ENCODE measurements at places on chromosomes 2 and 18.

DNA sequence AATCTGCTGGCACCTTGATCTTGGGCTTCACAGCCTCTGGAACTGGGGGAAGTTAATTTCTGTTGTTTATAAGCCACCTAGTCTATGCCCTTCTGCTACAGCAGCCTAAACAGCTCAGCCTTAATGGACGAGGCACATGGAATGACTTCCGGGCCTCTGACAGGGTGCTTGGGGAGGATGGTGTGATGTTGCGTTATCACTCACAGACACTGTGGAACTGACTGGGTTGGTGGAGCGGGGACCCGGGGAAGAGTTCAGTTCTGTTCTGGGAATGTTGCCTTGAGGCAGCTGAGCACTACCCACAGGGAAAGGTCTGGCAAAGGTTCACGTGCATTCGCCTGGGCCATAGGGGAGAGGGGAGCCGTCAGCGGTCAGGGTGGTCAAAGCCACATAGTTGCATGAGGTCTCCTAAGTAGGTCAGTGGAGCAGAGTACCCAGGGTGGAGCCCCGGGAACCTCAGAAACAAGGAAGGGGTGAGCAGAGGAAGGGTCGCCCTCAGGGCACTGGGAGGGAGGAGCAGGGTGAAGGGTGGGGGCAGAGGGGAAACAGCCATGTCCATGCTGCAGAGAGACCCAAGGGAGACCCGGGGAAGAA is 36.2 kb downstream of the LRRFIP1 start:
- no peak for DNase-seq

DNA sequence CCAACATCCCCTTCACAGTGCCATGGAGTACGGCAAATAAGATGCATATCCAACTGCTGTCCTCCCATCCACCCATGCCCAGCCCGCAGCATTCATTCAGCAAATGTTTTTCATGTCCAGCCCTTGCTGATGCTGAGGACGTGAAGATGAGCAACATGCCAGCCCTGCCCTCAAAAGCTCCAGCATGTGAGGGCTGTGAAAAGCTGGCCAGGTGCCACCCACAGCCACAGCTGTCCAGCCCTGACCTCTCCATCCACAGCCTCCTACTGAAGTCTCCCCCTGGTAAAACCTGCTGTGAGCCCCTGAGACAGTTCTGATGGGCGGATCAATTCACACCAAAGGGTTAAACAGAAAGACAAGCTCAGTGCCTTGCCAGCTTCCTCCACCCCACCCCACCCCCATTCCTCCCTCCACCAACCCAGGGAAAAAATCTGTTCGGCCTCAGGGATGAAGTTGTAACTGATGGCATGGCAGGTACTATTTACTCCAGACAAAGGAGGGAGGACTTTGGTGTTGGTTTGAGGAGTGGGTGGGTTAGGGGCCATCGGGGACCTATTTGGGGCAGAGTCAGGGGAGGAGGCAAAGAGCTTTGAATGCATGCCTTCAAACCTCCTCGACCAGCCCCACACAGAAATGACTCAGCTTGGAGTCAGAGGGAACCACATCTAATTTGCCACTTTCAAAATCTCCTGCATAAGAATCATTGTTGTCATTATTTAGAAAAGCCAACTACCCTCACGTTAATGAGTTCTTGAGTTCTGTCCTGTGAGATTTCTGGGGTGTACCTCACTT is 4.3 kb downstream of the ZBTB7C start:
- peak; percentile 65 for DNase-seq

GRCh38 chr2:219483451-219484342 is 15.0 kb upstream of the GMPPA start:
- DNase-seq: no peak

- no peak for DNase-seq
Measured at GRCh38 chr2:119592436-119592835, 48.2 kb downstream of the CFAP221 start.

DNA sequence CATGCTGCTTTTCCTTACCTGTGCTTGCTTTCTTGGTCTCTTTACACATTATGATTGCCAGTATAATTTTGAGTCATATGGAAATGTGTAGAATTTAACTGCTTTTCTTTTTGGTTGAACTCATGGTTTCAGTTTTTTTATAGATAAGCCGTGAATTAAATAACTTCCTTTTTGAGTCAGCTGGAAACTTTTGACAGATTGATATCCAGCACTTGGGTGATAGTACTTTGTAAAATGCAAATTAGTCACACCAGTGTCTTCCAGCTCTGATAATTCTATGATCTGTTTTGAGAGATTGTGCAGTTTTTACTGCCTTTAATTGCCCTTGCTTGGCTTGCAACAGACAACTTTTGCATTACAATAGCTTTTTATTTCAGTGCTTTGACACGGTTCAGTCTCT is 86.4 kb downstream of the NCOA1 start:
- no peak for DNase-seq

GRCh38 chr2:220226076-220226475 is 598.6 kb downstream of the SLC4A3 start:
- DNase-seq: peak; percentile 12

GRCh38 chr2:176094349-176094748 is 1.8 kb downstream of the HOXD13 start:
- DNase-seq: no peak

- DNase-seq: peak; percentile 74
Measured at GRCh38 chr2:153595939-153596338, 117.4 kb upstream of the RPRM start.

DNA sequence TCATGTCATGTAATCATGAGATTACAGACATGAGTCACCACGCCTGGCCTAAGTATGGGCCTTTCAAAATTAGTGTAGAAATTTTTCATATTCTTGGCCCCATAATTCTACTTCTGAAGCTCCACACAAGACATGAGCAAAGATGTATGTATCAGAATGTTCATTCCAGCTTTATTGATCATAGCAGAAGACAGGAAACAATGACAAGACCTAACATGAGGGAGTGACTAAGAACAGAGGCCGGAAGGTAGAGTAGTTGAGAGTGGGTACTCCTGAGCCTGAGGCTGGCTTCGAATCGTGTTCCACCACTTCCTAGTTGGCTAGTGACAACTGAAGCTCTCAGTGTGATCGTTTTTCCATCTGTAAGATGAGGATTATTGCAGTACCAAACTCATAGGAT is 89.3 kb downstream of the ARMC9 start:
- no peak for DNase-seq

DNA sequence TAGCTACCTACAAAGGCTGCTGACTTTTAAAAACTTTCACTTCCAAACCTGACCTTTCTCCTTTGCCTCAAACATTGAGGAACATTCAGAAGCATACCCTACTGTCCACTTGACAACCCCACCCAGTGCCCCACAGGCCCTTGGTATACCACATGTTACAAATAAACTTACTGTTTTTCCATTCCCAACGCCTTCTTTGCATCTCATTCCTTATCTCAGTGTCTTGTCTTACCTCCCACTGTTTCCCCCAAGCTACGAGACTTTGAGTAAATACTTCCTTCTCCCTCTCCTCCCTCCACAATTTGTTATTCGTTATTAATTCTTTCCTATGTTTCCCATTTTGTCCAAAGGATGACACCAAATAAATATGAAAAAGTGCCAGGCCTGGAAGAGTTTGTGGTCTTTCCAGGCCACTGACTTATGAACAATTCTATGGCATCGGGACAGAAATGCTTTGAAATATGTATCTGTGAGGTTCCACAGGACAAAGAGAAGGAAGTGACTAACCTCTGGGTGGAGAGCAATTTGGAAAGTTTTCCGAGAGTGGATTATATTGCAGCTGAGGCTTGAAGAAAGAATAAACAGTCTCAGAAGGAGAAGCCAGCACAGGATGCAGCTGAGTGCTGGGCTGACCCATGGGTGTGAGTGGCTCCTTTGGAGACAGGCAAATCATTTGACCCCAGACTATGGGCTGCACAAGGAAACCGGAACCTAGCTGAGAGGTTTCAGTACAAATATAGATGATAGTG is 409.0 kb downstream of the LPIN1 start:
- DNase-seq: peak; percentile 55

GRCh38 chr2:104658144-104658835 is 195.6 kb upstream of the POU3F3 start:
- DNase-seq: peak; percentile 44

DNA sequence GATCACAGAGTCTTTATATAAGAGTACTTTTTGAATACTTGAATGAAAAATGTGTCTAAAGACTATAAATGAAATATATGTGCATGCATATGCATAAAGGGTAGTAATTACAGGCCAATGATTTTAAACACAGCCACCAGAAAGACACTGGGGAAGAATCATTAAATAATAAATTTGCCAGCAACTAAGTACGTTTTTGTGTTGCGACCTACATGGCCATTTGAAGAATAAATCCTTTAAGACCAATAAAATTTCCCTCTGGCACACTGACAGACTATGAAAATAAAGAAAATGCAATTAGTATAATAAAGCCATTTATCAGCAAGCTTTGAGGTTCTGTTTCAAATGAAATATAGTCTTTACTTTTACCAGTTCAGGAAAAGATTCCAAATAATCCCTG is 1413.3 kb downstream of the LRP1B start:
- no peak for DNase-seq

DNA sequence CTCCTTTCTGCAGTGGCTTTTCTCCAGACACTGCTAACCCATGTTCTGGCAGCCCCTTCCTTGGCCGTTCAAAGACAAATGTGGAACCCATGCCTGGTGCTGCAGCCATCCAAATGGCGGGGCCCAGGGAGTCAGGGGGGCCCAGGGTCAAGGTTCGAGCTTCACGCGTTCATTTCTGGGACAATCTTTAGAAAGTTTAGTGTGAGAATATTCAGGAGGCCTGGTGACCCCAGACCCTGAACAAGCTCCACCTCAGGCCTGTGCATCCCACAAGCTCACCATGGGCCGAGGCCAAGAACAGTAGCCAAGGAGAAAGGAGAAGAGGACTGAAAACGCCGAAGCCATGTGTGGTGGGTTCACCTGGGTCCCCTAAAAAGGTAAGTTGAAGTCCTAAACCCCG is 54.4 kb downstream of the ANKMY1 start:
- DNase-seq: no peak

DNA sequence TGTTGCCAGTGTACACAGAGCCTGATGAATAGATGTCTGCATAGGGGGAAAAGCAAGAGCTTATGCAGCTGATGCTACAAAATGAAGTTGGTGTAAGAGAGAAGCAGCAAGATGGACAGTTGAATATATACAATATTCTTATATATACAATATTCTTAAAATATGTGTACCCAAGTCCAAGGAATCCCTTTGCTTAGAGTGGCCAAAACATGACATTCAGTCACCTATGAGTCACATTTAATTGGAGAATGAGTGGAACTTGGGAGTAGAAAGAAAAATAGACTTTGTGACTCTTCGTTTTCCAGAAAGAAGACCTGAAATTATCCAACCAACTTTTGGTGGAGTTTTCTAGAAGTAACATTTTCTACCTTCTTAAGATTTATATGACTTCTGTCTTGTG is 81.8 kb downstream of the SCN9A start:
- no peak for DNase-seq

GRCh38 chr2:97992836-97993825 is 2.6 kb downstream of the TMEM131 start:
- no peak for DNase-seq

- no peak for DNase-seq
Measured at GRCh38 chr18:27614951-27615844, 430.1 kb upstream of the CHST9 start.

- DNase-seq: no peak
Measured at GRCh38 chr2:222514901-222515300, 90.6 kb downstream of the SGPP2 start.

GRCh38 chr18:34038086-34038485 is 186.6 kb downstream of the NOL4 start:
- DNase-seq: no peak

GRCh38 chr18:75531851-75532459 is 104.5 kb upstream of the SMIM21 start:
- no peak for DNase-seq

GRCh38 chr2:197633109-197633657 is 42.2 kb downstream of the RFTN2 start:
- DNase-seq: no peak

GRCh38 chr2:60422826-60423483 is 130.5 kb downstream of the BCL11A start:
- DNase-seq: no peak

DNA sequence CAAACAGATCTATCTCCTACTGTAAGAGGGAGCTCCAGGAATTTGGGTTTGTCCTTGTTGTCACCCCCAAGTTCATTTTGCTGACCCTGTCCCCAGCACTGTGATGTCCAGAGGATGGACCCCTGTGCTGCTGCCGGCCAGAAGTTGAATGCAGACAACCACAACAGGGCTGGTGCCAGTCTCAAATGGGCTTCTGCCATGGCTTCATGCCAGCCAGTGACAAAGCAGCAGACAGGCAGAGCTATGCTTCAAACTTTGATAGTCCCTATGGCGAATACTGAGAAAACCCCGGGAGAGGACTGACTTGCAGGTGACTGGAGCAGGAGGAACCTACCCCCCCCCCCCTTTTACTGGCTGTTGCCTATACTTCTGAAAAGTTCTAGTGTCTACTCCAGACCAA is 3.2 kb downstream of the SMAD7 start:
- DNase-seq: peak; percentile 69

DNA sequence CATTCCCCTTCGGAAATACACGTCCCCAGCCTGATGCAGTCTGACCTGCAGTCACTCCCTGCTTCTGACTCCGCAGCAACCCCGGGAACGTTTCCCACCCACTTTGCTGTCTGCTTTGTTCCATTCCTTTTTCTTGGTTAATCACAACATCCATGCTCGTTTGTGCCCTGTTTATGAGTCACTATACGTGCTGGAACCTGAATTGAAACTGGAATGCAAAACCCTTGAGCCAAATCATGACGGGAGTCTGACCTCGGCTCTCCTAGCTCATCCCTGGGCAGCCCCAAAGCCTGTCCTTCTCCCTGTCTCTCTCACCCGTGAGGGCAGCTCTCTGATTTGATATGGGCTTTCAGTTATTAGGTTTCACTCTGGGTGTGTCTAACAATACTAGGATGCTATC is 57.1 kb upstream of the RNF152 start:
- DNase-seq: peak; percentile 90

- no peak for DNase-seq
Measured at GRCh38 chr2:198883604-198884003, 574.1 kb downstream of the SATB2 start.

DNA sequence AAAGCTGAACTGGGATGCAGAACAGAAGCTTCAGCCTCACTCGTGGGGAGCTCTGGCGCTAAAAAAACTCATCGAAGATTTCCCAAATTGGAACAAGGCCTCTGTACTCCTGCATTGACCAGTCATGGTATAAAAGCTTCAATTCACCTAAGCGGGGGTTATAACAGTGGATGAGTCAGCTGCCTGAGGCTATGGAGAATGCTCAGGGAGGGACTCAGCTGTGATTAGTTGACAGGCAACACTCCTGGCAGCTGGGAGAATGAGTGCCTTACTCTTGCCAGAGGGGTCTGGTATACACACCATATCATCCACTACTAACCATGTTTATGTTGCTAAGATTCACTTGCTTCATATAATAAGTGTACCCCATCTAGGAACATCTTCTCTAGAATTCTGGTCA is 350.6 kb upstream of the VRK2 start:
- peak; percentile 75 for DNase-seq

- DNase-seq: no peak
Measured at GRCh38 chr2:155852156-155852555, 480.4 kb downstream of the NR4A2 start.

GRCh38 chr18:76495435-76496193 is 572 bp upstream of the ZNF516 start:
- peak; percentile 70 for DNase-seq

Measured in astrocyte of the hippocampus (primary cell).